ENCODE measurements at places on chromosomes 1 and 21.

DNA sequence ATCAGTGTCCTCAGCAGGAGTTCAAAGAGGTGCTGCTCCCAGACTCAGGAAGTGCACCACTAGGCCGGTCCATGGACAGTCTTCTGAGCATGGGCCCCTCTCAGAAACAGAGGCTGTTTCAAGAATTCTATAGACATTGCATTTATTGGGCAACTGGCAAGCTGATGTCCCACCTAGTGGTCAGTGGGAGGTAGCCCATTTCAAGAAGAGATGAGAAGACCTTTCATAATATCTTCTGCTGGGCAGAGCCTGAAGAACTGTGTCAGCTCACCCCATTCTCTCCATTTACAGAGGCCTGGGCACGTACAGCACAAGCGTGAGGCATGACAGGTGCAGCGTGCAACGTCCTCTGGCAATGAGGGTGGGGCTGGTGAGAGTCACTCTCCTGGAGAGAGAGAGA lies 216.0 kb downstream of the DYRK1A start:
- no peak for DNase-seq

DNA sequence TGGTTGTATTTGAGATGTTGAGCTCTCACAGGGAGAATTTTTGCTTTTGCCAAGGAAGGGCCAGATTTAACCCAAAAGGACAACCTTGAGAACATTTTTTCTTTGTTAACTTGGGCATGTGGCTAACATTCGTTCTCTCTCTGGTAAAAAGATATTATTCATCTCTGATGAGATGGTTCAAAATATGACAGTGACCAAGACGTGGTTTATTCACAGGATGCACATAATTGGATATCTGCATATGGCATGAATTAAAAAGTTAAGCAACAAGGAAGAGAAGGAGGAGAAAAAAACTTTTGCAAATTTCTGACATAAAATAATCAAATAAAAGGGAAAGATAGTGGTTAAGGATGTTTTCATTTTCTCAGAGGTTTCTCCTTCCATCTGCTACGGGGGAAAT lies 43.1 kb upstream of the BCL10 start:
- no peak for DNase-seq

GRCh38 chr1:8763888-8764287 lies 53.6 kb downstream of the RERE start:
- no peak for DNase-seq

GRCh38 chr1:77018311-77018710 lies 151.0 kb downstream of the ST6GALNAC5 start:
- DNase-seq: no peak

- no peak for DNase-seq
These were observed 595 bp downstream of the RNF2 start for GRCh38 chr1:185045814-185046492.

- DNase-seq: no peak
These were observed 54.0 kb upstream of the ECE1 start for GRCh38 chr1:21344098-21344749.

GRCh38 chr1:16209847-16210407 lies 2.5 kb downstream of the ARHGEF19 start:
- no peak for DNase-seq

DNA sequence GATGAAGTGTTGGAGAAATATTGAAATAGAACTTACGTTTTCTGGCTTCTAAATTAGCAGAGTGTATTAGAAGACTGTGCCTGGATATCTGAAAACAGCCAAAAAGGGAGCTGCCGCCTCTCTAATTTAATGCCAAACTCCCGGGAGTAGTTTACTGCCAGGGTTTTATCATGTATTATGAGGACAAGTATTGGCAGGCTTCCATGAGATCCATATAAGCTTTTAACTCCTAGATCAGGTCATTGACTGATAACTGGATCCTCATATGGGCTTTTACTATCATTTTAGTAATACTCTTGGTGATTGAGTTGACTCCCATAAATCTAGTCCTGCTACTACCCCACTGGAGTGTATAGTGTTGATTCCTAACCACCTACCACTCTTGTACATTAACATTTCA lies 178.4 kb upstream of the CXADR start:
- DNase-seq: no peak

GRCh38 chr1:204418174-204419063 lies 6.8 kb upstream of the PPP1R15B start:
- no peak for DNase-seq
